ENCODE measurements at places on chromosomes 3 and 15.
A peak's percentile ranks its signal among the peaks of the same experiment; 100 is the strongest.

DNA sequence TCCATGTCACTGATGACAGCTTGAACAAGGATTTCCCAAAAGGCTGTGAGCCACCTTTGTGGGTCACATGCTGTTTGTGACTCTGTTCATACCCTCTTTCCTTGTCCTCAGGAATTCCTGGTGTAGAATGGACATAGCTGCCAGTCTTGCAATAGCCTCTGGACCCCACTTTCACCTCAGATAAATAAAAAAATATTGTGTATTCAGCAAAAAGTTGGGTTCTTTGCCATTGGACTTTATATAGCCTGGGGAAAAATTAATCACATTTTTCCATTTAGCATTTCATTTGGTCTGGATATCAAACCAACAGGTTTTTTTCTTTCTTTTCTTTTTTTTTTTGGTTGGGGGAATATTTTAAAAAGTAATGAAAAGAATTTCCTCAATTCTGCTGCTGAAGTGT lies 144.8 kb downstream of the PDCD6IP start:
- DNase-seq: no peak
- H3K27me3 ChIP-seq: no peaks in the 10 kb centered on the region
- H3K4me1 ChIP-seq: no peaks in the 10 kb centered on the region
- no peaks in the 10 kb centered on the region for H3K36me3 ChIP-seq
- H3K27ac ChIP-seq: no peak overlapping the region

DNA sequence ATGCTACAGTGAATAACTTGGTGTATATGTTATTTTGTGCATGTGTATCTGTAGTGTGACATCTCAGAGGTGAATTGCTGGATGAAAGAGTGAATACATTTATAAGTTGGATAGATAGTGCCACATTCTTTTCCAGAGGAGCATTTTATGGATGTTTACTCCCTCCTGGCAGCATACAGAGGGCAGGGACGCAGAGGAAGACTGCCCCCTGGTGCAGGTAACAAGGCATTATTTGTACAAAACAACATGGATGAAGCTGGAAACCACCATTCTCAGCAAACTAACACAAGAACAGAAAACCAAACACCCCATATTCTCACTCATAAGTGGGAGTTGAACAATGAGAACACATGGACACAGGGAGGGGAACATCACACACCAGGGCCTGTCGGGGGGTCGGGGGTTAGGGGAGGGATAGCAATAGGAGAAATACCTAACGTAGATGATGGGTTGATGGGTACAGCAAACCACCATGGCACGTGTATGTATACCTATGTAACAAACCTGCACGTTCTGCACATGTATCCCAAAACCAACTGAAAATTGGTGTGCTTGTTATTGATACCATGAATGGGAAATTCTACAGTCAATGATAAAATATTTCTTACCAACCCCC lies 57.9 kb upstream of the CTXND1 start:
- H3K27ac ChIP-seq: no peak overlapping the region
- H3K4me1 ChIP-seq: no peaks in the 10 kb centered on the region
- H3K4me3 ChIP-seq: no peak overlapping the region
- no peak for DNase-seq
- peaks cover 14% of the 10 kb centered on the region for H3K27me3 ChIP-seq

DNA sequence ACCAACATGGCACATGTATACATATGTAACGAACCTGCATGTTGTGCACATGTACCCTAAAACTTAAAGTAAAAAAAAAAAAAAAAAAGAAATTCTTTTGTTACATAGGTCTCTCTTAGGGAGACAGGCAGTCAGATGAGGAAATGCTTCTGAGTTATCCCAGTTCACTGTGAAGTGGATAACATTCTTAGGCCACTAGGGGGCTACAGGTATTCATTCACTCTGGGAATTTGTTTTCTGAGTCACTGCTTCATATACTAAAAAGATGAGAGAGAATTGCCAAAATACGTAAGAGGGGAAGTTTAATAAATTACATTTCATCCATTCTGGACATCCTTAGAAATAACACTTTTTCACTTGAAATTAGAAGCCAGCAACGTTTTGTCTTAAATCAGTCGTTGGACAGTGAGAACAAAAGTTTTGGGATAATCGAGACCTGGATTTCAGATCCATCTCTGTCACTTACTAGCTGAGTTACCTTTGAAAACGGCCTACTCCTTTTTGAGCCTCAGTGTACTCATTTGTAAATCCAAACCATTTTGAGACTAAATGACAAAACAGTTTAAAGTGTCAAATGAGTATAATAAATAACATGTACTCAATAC lies 738.4 kb upstream of the ALCAM start:
- H3K27ac ChIP-seq: no peak overlapping the region
- no peaks in the 10 kb centered on the region for H3K36me3 ChIP-seq
- DNase-seq: no peak
- no peak overlapping the region for H3K4me3 ChIP-seq
- H3K4me1 ChIP-seq: no peaks in the 10 kb centered on the region
- H3K27me3 ChIP-seq: no peaks in the 10 kb centered on the region

DNA sequence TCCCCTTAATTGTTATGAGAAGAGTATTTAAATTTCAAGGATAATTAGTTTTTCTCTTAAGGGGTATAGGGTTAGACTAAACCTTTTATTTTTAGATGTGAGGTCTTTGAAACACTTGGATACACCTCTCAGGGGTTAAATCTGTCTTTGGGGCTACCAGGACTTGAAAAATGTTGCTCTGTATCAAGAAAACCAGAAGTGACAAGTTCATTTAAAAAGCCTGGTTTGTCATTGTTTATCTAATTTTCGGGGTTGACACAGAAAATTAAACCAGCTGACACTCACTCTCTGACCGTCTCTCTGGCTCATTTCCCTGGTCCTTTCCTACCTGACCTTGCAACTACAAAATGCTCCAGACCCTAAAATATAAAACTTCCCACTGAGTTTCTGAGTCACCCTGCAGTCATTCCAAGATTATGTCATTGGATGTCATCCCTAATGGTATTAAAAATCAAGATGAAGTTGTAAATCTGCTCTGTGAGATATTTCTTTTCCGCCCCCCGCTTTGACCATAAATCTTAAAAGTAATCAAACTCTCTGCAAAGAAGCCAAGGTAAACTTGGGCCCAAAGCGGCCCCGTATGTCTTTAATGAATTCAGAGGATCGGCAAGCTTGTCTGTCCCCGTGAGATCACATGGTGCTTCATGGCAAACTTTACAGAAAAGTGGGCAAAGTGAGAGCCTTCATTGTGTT lies 32.9 kb upstream of the SKOR1 start:
- H3K27me3 ChIP-seq: no peaks in the 10 kb centered on the region
- H3K4me3 ChIP-seq: no peak overlapping the region

- no peak overlapping the region for H3K4me3 ChIP-seq
- H3K4me1 ChIP-seq: peaks cover 3% of the 10 kb centered on the region
- no peak overlapping the region for H3K27ac ChIP-seq
- no peaks in the 10 kb centered on the region for H3K36me3 ChIP-seq
- DNase-seq: no peak
- H3K27me3 ChIP-seq: no peaks in the 10 kb centered on the region
Observed at GRCh38 chr3:174331095-174331800, 527.9 kb upstream of the NAALADL2 start.

DNA sequence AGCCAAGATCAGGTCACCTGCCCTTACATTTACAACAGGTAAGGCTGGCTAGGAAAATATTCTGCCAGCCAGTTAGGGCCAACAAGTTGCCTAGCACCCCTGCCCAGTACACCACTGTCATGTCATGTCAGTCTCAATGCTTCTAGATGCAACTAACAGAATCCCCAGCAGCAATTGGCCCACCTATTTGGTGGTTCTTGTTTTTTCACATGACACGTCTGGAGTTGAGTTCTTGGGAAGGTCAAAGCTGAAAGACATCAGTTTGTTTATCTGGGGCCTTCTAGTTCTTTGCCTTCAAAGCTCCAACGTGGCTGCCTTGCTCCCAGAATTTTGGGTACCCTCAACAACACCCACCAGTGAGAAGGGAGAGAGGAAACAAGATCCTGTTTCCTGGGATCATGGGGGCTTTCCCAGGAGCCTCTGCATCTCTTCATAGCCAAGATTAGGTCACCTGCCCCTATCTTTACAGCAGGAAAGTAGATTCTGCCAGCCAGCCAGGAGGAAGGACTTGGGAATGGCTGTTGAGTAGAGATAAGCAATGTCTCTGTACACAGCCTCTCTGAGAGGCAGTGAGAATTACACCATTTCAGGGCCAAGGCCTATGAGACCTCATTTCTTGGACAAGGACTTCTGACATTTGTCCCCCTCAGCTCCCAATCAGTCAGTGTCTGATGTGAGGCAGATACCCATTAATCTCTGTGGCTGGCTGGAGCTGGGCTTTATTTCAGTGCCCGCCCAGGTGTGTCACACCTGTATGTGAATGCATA lies 8.6 kb downstream of the GPX1 start:
- no peak for DNase-seq
- peaks cover 52% of the 10 kb centered on the region for H3K4me1 ChIP-seq
- no peak overlapping the region for H3K4me3 ChIP-seq
- peak overlapping the region; percentile 83 for H3K27ac ChIP-seq
- no peaks in the 10 kb centered on the region for H3K27me3 ChIP-seq

DNA sequence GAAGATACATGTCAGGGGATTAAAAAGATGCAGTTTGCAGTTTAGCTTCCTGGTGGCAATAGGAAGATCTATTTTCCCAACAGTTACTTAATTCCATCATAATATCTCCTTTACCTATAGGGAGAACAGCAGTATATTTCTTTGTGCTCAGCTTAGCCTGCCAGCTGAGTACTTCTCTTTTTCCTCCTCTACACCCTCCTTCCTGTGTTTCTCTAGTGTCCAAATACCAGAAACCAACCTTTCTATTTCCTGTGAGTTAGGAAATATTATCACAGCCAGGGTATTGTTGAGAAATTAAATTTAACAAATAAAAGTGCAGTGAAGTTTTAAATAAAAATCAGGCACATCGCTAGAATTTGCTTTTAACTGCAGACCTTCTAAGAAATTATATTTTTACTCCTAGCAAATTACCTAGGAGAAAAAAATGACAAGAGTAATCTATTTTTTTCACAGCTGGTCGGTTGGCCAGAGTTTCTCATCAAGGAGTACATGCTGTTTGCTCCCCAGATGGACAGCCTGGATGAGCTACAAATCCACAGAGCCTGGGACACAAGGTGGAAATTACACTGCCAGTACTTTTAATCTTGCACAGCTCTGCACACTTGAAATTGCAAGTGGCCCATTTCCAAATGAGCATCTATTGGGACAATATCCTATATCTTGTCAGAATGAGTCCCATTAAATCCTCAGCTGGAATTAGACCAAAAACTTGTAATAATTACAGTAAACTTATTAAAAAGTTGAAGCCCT lies 185.2 kb upstream of the CFAP20DC start:
- no peaks in the 10 kb centered on the region for H3K36me3 ChIP-seq
- H3K27ac ChIP-seq: no peak overlapping the region
- no peaks in the 10 kb centered on the region for H3K27me3 ChIP-seq
- no peak overlapping the region for H3K4me3 ChIP-seq
- no peak for DNase-seq
- no peaks in the 10 kb centered on the region for H3K4me1 ChIP-seq

DNA sequence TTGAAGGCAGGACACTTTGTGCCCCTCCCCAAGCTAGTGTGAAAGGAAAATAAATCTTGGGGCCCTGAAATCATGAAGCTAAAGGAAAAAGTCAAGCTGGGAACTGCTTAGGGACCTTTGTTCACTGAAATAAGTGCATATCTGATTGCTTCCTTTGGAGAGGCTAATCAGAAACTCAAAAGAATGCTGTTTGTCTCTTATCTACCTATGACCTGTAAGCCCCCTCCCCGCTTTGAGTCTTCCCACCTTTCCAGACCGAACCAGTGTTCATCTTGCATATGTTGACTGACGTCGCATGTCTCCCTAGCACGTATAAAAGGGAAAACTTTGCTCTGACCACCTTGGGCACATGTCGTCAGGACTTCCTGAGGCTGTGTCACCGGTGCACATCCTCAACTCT lies 53.1 kb downstream of the SLC30A4 start:
- no peaks in the 10 kb centered on the region for H3K4me1 ChIP-seq
- H3K27ac ChIP-seq: no peak overlapping the region
- H3K4me3 ChIP-seq: no peak overlapping the region
- no peak for DNase-seq
- H3K27me3 ChIP-seq: peaks cover 6% of the 10 kb centered on the region
- no peaks in the 10 kb centered on the region for H3K36me3 ChIP-seq

DNA sequence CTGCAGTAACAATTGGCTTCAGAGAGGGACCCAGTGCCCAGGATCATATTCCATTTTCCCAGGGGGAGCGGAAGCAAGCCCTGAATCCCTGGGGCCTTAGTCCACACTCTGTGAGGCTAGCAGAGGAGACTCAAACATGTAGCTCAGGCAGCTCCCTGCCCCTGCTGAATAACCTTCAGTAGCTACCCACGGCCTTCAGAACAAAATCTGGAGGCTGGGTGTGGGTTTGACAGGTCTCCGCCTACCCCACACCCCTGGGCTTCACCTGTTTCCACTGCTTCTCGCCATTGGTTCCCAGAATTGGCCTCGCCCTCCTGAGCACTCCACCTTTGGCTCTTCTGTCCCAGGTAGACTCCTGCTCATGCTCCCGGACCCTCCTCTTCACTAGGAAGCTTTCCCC lies 93.6 kb upstream of the ATP2B2 start:
- H3K4me3 ChIP-seq: no peak overlapping the region
- H3K27ac ChIP-seq: no peak overlapping the region
- no peak for DNase-seq
- peaks cover 18% of the 10 kb centered on the region for H3K27me3 ChIP-seq

- DNase-seq: no peak
- peaks cover 18% of the 10 kb centered on the region for H3K4me1 ChIP-seq
- no peak overlapping the region for H3K27ac ChIP-seq
Observed at GRCh38 chr3:52083556-52084087, 27.3 kb upstream of the DUSP7 start.

GRCh38 chr3:88084097-88084501 lies 25.0 kb downstream of the ZNF654 start:
- peaks cover 17% of the 10 kb centered on the region for H3K36me3 ChIP-seq
- no peak overlapping the region for H3K4me3 ChIP-seq
- no peaks in the 10 kb centered on the region for H3K4me1 ChIP-seq
- no peak overlapping the region for H3K27ac ChIP-seq
- no peak for DNase-seq
- no peaks in the 10 kb centered on the region for H3K27me3 ChIP-seq

GRCh38 chr3:13594991-13595421 lies 46.1 kb downstream of the FBLN2 start:
- no peaks in the 10 kb centered on the region for H3K27me3 ChIP-seq
- H3K4me1 ChIP-seq: no peaks in the 10 kb centered on the region
- no peaks in the 10 kb centered on the region for H3K36me3 ChIP-seq
- DNase-seq: no peak

DNA sequence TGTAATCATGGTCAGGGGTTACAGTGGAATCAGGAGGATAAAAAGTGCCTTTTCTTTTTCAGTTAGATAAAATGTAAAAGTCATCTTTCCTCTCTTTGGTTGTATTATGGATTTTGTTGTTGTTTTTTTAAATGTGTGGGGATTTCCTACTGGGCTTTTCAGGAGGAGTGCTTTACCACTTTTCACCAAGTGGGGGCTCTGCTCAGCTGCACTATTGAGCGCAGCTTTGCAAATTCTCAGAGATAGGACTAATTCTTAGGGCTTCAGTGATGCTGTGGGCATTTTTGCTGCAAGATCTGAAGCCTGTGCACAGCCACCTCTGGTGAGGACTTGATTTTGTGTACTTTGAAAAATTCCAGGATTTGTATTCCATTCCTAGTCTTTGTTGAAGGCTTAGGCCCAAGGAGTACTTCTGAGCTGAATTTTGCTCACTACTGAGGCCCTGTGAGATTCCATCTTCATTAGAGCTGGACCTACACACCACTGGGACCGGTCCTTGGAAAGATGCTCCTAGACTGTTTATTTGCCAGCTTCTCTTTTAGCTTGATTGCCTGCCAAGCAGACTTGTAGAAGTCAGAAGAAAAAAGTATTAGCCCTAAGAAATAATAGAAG lies 7.5 kb downstream of the GNB5 start:
- no peak overlapping the region for H3K27ac ChIP-seq
- peaks cover 12% of the 10 kb centered on the region for H3K4me1 ChIP-seq
- H3K27me3 ChIP-seq: no peaks in the 10 kb centered on the region

GRCh38 chr3:46277476-46277875 lies 35.2 kb downstream of the CCR3 start:
- H3K36me3 ChIP-seq: no peaks in the 10 kb centered on the region
- no peaks in the 10 kb centered on the region for H3K4me1 ChIP-seq
- H3K27ac ChIP-seq: no peak overlapping the region
- H3K4me3 ChIP-seq: no peak overlapping the region

Data from upper lobe of right lung (tissue), 1 donor.